ENCODE measurements at places on chromosomes 13 and 19.

DNA sequence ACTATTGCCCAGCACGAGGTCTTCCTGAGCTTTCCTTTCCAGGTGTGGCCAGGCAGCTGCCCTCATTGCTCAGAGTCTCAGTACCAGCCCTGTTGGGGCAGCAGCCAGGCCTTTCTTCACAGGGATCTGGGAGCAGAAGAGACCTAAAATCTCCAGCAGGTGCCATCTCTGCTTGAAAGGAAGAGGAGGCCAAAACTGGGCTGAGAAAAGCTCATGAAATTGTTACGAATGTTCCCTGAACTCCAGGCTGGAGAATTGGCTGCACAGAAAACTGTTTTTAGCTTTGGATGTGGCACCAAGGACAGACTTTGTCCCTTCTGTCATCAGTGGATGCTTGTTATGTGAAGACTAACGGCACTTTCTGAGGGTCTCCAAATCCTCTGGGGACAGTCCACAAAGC lies 8.7 kb upstream of the PEPD start:
- H3K4me1 ChIP-seq = no peaks in the 10 kb centered on the region
- peaks cover 9% of the 10 kb centered on the region for H3K27me3 ChIP-seq
- H3K27ac ChIP-seq = no peak overlapping the region
- H3K36me3 ChIP-seq = no peaks in the 10 kb centered on the region

- no peaks in the 10 kb centered on the region for H3K4me1 ChIP-seq
- no peak overlapping the region for H3K4me3 ChIP-seq
- peaks cover 26% of the 10 kb centered on the region for H3K27me3 ChIP-seq
- DNase-seq = no peak
- H3K27ac ChIP-seq = no peak overlapping the region
Measured at GRCh38 chr19:9116547-9116946, 984 bp upstream of the OR7G1 start.

- H3K4me1 ChIP-seq = peaks cover 26% of the 10 kb centered on the region
- H3K27me3 ChIP-seq = no peaks in the 10 kb centered on the region
- no peak overlapping the region for H3K27ac ChIP-seq
- H3K4me3 ChIP-seq = no peak overlapping the region
Measured at GRCh38 chr19:18697680-18698079, 14.2 kb downstream of the CRTC1 start.

GRCh38 chr13:109088624-109088917 lies 459.2 kb downstream of the MYO16 start:
- H3K36me3 ChIP-seq = no peaks in the 10 kb centered on the region
- H3K4me3 ChIP-seq = no peak overlapping the region
- H3K27ac ChIP-seq = no peak overlapping the region
- no peaks in the 10 kb centered on the region for H3K4me1 ChIP-seq
- H3K27me3 ChIP-seq = no peaks in the 10 kb centered on the region

DNA sequence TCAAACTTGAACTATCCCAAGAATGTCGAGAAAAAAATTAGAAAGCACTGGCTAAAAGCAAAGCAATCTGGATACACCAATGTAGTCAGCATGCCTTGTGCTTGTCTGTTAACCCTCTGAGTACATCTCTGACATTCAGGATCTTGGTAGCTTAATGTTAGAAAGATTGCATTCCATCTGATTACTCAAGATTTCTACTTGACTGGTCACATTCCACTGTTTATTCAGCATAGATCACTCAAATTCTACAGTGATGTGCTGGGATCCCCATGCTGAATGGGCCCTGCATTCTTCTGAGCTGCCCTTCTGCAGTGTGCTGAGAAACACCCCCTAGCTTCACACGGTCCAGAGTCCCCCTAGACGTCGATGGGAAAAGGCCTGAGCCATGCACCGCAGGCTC lies 295.4 kb upstream of the MAB21L1 start:
- no peak overlapping the region for H3K27ac ChIP-seq
- H3K4me3 ChIP-seq = no peak overlapping the region
- H3K4me1 ChIP-seq = no peaks in the 10 kb centered on the region
- H3K36me3 ChIP-seq = no peaks in the 10 kb centered on the region
- H3K27me3 ChIP-seq = no peaks in the 10 kb centered on the region
- DNase-seq = no peak
